ENCODE measurements at places on chromosomes 3 and 15.

- DNase-seq, result no peak
These were observed 42.4 kb upstream of the HERC1 start for GRCh38 chr15:63876085-63876662.

GRCh38 chr3:152646004-152646403, 188.9 kb upstream of the P2RY1 start:
- no peak for DNase-seq

DNA sequence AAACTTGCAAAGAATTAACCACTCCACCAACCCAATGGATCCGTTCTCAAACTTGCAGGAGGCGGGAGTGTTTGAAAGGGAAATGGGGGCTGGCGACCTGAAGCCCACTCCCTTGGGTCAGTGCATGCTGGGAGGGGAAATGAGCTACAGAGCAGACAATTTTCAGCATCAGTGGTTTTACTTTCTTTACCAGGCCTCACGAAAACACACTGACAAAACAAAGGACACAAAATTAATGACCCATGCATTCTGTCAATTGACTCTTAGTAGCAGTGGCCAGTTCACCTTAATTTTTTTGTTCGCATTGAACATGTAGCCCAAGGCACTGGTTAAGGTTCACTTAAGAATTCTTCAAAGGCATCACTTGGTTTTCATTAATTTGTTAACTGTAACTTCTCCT, 413.5 kb downstream of the MECOM start:
- no peak for DNase-seq

DNA sequence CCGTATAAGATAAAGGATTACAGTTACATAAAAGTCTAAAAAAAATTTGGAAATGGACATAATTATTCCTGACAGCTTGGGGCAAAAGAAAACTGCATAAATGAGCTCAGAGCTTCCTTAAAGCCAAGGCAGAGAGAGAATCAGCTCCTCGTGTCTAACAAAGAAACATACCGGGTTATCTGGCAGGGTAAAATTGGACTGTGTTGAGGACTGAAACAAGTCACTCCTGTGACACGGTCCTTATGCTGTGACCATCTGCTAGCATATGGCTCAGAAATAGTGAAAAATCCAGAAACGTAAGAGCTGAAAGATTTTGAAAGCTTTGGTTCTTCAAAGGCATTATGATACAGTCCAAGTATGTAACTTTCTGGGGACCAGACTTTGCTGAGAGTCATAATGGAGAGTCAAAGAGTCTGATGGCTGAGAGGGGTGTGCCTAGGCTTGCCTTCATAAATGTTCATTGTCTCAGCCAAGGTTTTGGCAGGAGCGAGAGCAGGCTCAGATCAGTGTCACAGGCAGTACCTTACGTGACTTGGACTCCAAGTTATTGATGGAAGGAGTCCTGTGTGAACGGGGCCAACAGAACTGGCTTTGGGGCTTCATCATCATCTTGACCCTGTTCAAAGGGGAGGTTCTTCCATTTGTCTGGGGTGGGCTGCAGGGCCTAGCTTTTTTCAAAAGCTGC, 12.5 kb downstream of the MAP6D1 start:
- no peak for DNase-seq
